ENCODE measurements at places on chromosomes 13 and 19. TPM values are rescaled to one million over a fixed set of nuclear protein-coding genes. Genes with fewer than 3 reads are reported as not detected.

- DNase-seq = no peak
Measured at GRCh38 chr13:43127827-43128226, 104.4 kb downstream of the DNAJC15 start.

- no peak for DNase-seq
Measured at GRCh38 chr19:39053276-39054090, 21.1 kb upstream of the FBXO27 start.

GRIN2D gene
- 0.25 TPM for total RNA-seq

- DNase-seq = peak; percentile 27
Measured at GRCh38 chr13:42041684-42042035, 6.8 kb upstream of the DGKH start.

Data from NCI-H460 (cell line).